ENCODE measurements at places on chromosomes 2 and 18.
A peak's percentile ranks its signal among the peaks of the same experiment; 100 is the strongest.

GRCh38 chr2:192002418-192002817 is 155.5 kb upstream of the CAVIN2 start:
- DNase-seq = no peak

- no peak for DNase-seq
These were observed 75.3 kb downstream of the STPG4 start for GRCh38 chr2:47079515-47080412.

DNA sequence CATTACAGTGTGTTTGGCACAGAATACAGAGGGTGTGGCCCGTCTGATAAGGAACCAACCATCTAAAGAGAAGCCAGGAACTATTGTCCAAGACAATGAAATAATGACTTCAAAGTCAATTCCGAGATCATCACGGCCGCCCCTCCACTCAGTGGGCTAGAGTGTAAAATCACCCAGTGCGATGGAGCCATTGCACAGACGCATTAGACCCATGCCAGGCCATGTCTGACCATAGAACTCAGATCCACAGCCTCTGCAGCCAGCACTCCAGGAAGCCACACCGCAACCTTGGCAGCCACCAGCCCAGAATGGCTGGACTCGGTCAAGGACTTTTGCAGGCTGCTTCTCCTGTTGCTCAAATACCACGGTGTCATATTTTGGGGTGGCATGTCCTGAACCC is 835.7 kb downstream of the DCDC2C start:
- no peak for DNase-seq

- no peak for DNase-seq
These were observed 364.8 kb downstream of the NYAP2 start for GRCh38 chr2:225764346-225764745.

GRCh38 chr18:56148373-56148772 is 490.0 kb downstream of the TXNL1 start:
- peak; percentile 67 for DNase-seq

- no peak for DNase-seq
These were observed at the start of gene NMUR1 for GRCh38 chr2:231530099-231531011. NMUR1 (minus strand) TSS chr2:231530445; CDS start chr2:231530361, 84 bp downstream.

DNA sequence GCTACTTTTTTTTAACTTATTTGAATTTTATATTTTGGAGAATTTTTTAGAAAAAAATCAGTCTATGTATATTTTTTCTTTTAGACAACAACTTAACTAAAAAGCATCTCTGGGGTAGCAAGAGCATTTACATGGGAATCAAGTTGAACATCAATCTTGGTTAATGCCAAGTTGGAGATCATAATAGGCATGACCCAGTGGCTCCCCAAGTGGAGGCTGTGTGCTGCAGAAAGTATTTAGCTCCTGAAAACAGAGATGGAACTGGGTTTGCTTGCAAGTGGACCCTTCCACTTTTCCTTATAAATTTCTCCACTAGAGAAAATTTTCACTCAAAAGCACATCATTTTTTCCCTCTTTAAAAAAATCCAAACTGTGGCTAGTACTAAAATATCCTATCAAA is 23.9 kb upstream of the CAVIN2 start:
- DNase-seq = no peak

DNA sequence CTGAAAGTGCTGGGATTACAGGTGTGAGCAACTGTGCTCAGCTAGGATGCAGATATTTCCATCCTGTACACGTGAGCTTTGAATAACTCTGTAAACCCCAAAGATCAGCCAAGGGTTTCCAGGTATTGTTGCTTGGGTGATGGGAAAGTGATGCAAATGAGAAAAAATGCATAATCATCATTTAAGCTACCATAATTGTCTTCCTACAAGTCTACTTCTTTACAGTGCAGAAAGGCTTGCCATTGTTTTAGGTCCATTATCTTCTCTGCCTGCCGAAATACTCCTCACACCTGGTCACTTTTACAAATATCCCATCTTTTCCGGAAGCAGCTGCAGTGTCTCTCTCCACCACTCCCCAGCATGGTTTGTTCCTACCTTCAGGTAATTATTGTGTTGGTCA is 259.8 kb upstream of the CCDC68 start:
- no peak for DNase-seq

DNA sequence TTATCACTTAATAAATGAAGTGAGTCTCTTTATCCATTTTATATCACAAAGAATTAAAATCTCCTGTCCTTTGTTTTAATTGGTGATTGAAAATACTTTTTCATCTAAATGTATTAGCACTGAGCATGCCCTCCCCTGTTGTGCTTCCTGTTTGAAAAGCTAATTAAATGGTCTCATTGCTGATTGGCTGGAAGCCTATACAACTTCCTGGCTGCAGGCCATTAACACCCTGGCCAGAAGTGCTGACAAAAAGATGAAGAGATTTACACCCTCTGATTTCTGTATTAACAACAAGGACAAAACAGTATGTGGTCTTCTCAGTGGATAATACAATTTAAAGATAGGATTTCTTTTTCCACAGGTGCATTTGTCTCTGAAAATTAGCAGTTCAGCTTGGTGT is 548.0 kb downstream of the DCC start:
- no peak for DNase-seq

- DNase-seq = peak; percentile 62
These were observed 22.1 kb downstream of the ABHD3 start for GRCh38 chr18:21682371-21683051.

GRCh38 chr18:55141318-55141717 is 182.1 kb upstream of the CCDC68 start:
- no peak for DNase-seq

DNA sequence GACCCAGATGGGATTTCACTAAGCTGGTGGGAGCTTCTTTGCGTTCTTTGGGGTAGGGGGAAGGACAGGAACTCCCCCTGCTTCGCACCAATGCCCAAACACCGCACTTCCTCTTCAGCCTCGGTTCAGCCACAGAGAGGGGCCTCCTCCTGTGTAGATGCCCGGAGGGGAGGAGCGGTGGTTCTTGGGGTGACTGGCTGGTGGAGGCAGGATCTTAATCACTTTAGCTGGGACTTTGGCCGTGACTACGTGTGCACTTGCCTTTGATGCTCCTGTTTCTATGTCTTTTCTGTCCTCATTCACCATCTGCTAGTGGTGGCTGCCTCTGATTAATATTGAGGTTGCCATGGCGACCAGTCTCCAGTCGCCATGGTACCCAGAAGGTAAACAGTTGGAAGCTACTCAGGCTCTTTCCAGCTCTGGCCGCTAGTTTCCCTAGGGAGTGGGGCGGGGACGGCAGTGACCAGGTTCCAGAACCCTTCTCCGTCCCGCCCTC is 1.9 kb downstream of the CNGA3 start:
- no peak for DNase-seq

- no peak for DNase-seq
These were observed 423.3 kb downstream of the LRP1B start for GRCh38 chr2:141707486-141707885.

- DNase-seq = peak; percentile 46
These were observed 63.6 kb downstream of the CLHC1 start for GRCh38 chr2:55168221-55169154.

DNA sequence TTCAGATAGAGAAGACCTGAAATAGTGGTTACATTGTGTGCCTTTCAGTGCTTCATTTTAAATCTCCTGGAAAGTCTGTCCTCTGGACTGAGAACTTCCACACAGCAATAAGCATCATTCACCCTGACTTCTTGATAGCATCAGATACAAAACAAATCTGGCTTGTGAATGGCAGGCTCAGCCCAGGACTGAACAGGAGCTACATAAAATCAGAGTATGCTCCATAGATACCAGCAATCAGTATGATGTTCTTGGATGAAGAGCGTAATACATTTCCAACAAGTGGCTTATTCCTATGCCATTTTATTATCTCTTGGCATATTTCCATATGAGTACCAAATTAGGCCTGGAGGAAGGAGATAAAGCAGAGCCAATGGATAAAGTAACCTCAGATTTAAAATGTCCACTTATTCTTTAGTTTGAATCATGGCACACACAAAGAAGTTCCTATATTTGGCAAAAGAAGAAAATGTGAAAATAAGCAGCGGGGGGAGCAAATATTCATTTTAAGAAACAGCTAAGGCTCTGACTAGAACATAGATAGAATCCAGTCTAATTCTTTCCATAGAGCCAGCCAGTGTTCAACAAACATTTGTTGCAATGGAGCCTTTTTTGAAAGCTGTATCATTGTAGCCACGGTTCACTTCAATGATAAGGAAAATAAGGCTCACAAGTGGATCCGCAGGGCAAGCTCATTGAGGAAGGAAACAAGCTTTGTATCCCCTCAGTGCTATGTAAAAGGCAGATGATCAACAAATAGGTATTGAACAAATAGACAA is 230.8 kb upstream of the CHAC2 start:
- DNase-seq = no peak

DNA sequence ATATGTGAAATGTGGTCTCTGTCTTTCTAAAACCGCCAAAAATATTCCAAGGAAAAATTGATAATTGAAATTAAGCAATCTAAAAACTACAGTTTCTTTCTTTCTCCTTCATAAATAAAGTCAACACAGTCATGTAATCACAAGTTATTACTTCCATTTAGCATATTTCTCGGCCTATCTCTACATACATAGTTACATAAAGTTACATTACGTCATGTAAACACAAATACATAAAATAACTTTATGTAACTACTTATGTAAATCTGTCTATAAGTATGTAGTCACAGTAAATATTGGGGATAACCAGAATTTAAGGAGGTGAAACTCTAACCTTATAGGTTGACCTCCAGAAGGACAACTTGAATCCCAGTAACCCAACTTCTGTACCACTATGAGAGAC is 48.5 kb upstream of the PID1 start:
- DNase-seq = no peak

- no peak for DNase-seq
These were observed 88.2 kb downstream of the SCG2 start for GRCh38 chr2:223513771-223514455.

- DNase-seq = peak; percentile 24
These were observed 10.2 kb downstream of the MLPH start for GRCh38 chr2:237497009-237497837.

GRCh38 chr2:212142631-212143030 is 396.0 kb downstream of the ERBB4 start:
- no peak for DNase-seq

- DNase-seq = no peak
These were observed 67.4 kb downstream of the BOLA3 start for GRCh38 chr2:74080346-74080745.

Measured in AG09309 (cell line).